ENCODE measurements at places on chromosomes 1 and 21.

DNA sequence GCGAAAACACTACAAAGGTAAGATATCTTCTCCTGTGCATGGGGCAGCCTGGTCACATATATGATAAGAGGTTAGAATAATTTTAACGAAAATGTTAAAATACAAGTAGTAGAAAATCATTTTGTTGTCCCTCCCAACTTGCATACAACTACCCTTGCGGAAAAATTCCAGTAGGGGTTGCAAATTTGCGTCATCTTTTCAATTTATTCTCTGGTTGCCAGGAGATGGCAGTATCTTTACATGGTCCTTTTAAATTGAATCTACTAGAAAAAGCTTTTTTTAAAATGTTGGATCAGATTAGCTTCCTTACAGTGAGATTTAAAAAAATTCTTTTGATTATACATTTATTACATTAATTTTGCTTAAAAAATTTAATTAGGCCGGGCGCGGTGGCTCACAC is 10.9 kb downstream of the S100PBP start:
- DNase-seq = no peak

- no peak for DNase-seq
These were observed 192.3 kb downstream of the ZNF326 start for GRCh38 chr1:90187323-90187585.

GRCh38 chr1:21669258-21670058 is at the start of gene RAP1GAP:
TSS of gene RAP1GAP (minus strand) at chr1:21669357. CDS start at chr1:21620032, 49,325 bp downstream.
- DNase-seq = peak; percentile 17

- DNase-seq = no peak
These were observed 63.0 kb downstream of the HIVEP3 start for GRCh38 chr1:41855713-41856112.

GRCh38 chr1:89953929-89954328 is 41.0 kb upstream of the ZNF326 start:
- DNase-seq = no peak

GRCh38 chr1:224106568-224107281 is 7.2 kb upstream of the FBXO28 start:
- DNase-seq = peak; percentile 66

DNA sequence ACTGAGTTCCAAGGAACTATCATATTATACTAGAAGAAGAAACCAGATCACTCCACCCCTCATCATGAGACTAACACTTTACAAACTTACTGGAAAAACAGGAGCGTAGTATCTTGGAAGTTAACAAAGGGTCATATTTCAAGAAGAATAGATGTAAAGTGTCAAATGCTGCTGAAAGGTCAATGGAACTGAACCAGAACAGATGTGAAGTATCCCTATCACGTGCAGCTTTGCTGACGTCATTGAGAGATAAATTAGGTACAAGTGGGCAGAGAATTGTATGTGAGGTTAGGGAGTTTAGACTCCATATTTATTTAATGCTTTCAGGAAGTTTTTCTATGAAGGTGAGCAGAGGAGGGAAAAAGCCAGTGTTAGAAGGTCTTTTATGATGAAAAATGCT is 483.0 kb downstream of the NCAM2 start:
- no peak for DNase-seq

GRCh38 chr21:35051287-35051818 is 2.3 kb upstream of the RUNX1 start:
- DNase-seq = peak; percentile 73

- DNase-seq = no peak
These were observed 1037.4 kb upstream of the TMPRSS15 start for GRCh38 chr21:19440792-19441655.

DNA sequence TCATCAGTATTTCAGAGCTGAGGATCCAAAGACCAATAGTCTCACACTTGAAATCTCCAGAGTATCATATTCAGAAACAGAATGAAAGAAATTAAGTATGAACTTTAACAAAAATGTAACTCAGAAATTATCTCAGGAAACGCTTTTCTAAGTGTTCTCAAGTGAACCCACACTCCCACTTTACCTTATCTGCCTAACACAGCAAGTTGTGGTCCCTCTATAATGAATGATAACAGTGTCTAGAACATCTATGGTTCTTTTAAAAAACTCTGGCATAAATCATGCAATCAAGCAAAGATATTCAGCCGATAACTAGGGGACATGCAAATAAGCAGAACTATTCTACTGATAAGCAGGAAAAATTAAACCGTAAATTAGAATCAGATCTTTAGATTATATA is 1574.2 kb downstream of the PLA2G4A start:
- DNase-seq = no peak

- no peak for DNase-seq
These were observed 64.9 kb downstream of the PRKACB start for GRCh38 chr1:84208935-84209334.

DNA sequence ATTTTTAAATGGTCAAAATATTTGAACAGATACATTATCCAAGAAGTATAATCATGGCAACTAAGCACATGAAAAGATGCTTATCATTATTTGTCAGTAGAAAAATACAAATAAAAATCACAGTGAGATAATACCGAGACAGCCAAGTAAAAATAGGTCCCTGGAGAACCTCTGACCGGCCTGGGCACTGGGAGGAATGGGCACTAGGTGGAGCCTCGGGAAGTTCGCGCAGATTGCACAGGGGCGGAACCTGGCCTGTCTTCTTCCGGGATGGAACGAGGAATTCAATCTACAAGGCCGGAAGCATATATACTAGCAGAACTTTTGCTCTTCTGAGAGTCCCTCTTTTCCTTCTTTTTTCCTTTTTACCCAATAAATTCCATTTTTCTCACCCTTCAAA is 148.5 kb upstream of the CHRM3 start:
- no peak for DNase-seq

DNA sequence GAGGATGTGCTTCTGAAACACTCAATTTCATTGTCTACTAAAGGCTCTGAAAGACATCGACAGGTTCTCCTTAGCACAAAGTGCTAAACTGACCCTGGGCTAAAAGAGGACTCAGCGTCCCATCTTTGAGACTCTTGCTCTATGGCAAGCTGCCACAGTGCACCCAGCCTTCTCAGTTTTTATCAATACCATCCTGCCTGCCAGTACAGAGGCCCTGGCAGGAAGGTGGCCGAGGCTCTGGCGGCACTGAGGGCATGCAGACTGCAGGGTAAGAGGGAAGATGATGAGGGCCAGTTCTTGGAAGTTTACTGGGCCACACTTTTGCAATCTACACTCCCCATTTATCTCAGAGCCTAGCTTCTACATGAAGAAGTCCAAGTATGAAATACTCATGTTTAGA is 5.3 kb downstream of the OLFML2B start:
- DNase-seq = no peak

GRCh38 chr21:41675574-41675973 is 91.3 kb downstream of the RIPK4 start:
- DNase-seq = no peak

GRCh38 chr1:21665711-21666575 is 3.2 kb downstream of the RAP1GAP start:
- no peak for DNase-seq

- no peak for DNase-seq
These were observed 43.2 kb downstream of the PHACTR4 start for GRCh38 chr1:28412731-28413130.

- no peak for DNase-seq
These were observed 5.9 kb downstream of the LMO4 start for GRCh38 chr1:87334351-87335174.

- no peak for DNase-seq
These were observed 344.1 kb downstream of the DISC1 start for GRCh38 chr1:231970684-231971083.

GRCh38 chr21:39350094-39351005 is 1.5 kb upstream of the HMGN1 start:
- no peak for DNase-seq

GRCh38 chr1:31768939-31769704 is 5.0 kb upstream of the ADGRB2 start:
- DNase-seq = peak; percentile 6

- no peak for DNase-seq
These were observed 62.1 kb upstream of the S1PR1 start for GRCh38 chr1:101174722-101175121.

GRCh38 chr1:44012404-44012803 is 18.9 kb downstream of the SLC6A9 start:
- DNase-seq = peak; percentile 45

- DNase-seq = no peak
These were observed 11.7 kb downstream of the GPR161 start for GRCh38 chr1:168125051-168125450.

- DNase-seq = no peak
These were observed 12.3 kb upstream of the LYPLAL1 start for GRCh38 chr1:219161371-219161770.

Measured in NCI-H510A treated with DMSO at 0.1 percent for 48 hours (cell line).